GM12878 (cell line): ENCODE measurements at places on chromosomes 4 and X. TPM values are rescaled to one million over a fixed set of nuclear protein-coding genes. Genes with fewer than 3 reads are reported as not detected.

GRCh38 chrX:9134366-9134765, 100.4 kb upstream of the FAM9B start:
- DNase-seq = no peak

- DNase-seq = no peak
Observed at GRCh38 chrX:77691916-77692315, 94.1 kb downstream of the ATRX start.

GRCh38 chr4:183178201-183178600, 79.1 kb downstream of the WWC2 start:
- no peak for DNase-seq

- no peak for DNase-seq
Observed at GRCh38 chr4:48190839-48191238, 56.8 kb upstream of the TXK start.

- no peak for DNase-seq
Observed at GRCh38 chr4:26044524-26044923, 130.5 kb downstream of the SMIM20 start.

Gene GSX2
- not detected in 2 replicates for polyA plus RNA-seq

Gene ADGRG2
- polyA plus RNA-seq = 0.02 and 0.18 TPM in 2 replicates

Gene MSX1
- 0.27 TPM in 1 of 2 replicates, not detected in the other for polyA plus RNA-seq
